ENCODE measurements at places on chromosomes 3 and 15. TPM values are rescaled to one million over a fixed set of nuclear protein-coding genes. Genes with fewer than 3 reads are reported as not detected.

HTD2 gene
- polyA plus RNA-seq, result 10.5 TPM

EFCC1 gene
- polyA plus RNA-seq, result 1.6 TPM

COL8A1 gene
- polyA plus RNA-seq, result 1.1 TPM

SAXO2 gene
- polyA plus RNA-seq, result 2.2 TPM

PPCDC gene
- 6.1 TPM for polyA plus RNA-seq

SV2B gene
- 3.0 TPM for polyA plus RNA-seq

GOLGA8M gene
- 1.8 TPM for polyA plus RNA-seq

GPR149 gene
- polyA plus RNA-seq, result 0.10 TPM

BCHE gene
- polyA plus RNA-seq, result 66.7 TPM

DNA sequence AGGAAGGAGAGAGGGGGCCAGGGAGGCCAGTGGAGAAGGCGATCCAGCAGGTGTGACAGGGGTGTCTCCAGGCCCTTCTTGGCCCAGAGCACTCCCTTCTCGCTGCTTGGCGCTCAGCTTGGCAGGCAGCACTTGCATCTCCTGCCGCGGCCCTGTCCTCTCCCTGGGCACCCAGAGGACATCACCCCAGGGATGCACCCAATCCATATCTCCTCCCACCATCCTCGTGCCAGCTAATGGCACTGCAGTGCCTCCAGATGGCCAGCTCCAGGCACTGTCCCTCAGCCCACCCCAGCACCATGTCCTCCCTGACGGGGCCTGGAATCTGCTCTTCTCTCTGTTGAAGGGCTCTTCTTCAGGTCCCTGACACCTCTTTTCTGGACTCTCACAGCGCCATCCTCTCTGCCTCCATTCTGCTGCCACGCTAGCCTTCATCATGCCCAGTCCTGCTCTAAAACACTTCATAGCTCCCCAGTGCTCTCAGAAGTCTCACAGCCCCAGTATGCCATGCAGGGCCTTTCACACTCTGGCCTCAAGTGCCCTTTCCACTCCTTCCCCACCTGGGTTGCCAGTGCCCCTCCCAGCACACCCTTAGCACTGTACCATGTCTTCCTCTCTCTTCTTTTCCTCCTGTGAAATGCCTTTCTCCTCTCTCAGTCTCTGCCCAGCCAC, 106.8 kb upstream of the SLC6A11 start:
- DNase-seq, result no peak

GRCh38 chr3:183782576-183783276, 42.7 kb downstream of the MAP6D1 start:
- DNase-seq, result no peak

- DNase-seq, result no peak
These were observed 136.7 kb upstream of the ADAMTS9 start for GRCh38 chr3:64824394-64824909.

GRCh38 chr15:95663156-95664100, 667.1 kb upstream of the NR2F2 start:
- no peak for DNase-seq

DNA sequence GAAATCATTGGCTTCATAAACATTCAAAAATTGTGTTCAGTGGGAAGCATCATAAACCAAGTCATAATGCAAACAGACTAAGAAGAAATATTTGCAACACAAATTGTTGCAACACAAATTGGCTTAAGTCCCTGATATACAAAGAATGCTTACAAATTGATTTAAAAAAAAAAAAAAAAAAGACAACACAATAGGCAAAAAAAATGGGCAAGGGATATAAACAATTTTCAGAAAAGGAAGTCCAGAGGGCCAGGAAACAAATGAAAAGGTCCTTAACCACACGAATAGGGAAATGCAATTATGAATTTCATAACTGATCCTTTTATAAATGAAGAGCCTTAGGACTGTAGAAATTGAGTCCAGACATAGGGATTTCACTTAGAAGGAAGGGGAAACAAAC, 98.9 kb downstream of the LRRK1 start:
- DNase-seq, result no peak

DNA sequence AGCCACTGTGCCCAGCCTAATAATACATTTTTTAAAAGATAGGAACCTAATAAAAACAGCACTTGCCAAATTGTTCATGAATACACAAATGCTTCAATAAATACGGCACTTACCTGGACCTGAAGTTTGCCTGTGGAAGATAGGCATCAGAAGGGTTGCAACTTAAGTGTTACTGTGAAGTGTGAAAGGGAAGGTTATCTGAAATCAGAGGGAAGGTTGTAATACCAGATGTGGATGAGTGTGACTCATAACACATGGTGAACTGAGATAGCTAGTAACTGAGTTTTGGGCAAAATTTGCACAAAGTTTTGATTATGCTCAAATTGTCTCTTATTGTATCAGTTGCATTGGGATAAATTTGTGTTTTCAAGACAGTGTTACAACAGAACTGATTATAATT, 68.0 kb downstream of the ATP11B start:
- no peak for DNase-seq

GRCh38 chr3:131972091-131972490, 62.7 kb downstream of the CPNE4 start:
- DNase-seq, result no peak

DNA sequence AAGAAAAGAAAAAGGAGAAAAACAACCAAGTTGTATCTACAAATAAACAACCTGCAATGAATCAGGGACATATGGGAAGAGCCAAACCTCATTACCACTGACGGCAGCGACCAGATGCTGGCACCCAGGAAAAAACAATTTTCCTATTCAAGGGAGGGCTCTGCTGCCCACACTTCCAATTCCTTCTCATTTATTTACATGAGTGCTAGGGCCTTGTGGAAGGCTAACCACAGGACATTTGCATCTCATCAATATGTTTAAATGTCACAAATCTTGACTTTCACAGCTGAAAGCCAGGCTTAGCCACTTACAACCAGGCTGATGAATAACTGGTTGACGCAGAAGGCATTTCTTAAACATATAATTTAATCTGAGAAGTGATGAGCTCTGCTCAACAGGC, 36.0 kb downstream of the RFTN1 start:
- DNase-seq, result no peak

DNA sequence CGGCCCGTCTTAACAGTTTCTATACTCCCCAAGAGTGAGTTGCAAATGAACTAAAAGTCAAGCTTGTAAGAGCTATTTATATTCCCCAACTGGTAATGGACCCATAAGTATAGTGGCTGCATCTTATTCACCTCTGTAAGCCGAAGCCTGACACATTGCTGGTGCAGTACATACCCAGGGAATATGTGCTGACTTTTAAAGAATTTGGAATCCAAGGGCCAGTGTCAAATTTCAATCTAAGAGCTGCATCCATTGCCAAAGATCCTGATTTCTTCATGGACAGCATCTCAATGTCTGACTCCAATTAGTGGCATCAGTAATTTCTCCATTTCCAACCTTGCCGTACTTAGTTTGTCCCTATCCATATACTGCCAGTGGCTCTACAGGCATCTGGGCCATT, 42.0 kb downstream of the FRMD4B start:
- no peak for DNase-seq

GRCh38 chr3:140247775-140248174, 312.8 kb downstream of the CLSTN2 start:
- no peak for DNase-seq

DNA sequence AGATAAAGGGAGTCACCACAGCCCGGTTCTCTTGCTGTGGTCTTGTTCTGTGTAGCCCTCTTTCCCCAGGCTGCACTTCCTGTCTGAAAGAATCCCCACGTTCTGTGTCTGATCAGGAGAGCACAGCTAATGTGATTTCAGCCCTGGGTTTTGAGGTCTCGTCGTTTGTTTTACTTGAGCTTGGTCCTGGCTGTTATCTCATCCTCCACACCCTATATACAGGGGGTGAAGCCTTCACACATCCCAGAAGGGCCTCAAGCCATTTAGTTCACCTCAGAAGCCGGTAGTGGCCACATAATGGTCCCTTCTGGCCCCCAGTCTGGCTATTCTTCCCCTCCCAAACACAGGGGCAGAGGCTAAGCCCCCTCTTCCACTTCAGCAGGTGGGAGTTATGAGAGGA, 115.6 kb downstream of the PDE8A start:
- no peak for DNase-seq

DNA sequence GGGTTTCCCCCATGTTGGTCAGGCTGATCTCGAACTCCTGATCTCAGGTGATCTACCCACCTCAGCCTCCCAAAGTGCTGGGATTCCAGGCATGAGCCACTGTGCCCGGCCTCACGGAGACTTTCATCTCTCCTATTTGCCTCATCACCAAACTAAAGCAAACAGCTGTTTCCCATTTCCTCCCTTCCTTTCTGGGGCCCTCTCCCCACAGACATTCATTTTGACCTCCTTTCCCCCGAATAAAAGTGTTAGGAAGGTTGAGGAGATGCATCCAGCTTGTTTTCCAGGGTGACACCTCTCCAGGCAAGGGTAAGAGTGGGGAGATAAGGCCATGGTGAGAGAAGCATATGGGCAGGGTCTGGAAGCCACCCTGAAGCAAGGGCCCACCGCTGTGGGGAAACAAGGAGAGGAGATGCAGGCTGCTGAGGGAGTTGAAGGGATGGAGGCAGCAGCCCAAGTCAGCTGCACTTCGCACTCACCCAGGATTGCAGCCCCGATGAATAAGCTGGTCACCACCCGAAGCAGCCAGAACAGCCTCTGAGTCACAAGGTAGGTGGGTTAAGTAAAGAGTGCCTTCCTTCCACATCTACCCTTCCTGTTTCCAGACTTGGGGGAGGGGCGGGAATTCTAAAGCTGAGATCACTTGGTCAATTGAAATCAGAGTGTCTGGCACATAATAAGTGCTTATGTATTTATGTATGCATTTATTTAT, 7.7 kb downstream of the DUOXA2 start:
- DNase-seq, result no peak

DNA sequence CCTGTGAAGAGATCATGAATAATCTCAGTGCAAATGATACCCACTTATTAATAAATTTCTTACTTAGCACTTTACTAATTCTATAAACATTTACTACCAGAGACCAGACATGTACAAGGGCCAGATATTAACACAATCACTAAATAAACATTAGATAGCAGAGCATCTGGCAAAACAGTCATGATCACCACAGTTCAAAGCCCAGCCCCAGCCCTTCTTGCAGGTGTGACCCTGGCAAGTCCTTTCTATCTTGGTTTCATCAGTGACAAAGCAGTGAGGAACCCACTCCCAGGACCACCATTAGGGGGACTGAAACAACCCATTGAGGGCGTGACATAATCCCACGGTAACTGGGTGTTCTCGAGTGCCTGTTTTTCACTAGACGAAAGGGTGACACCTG, 11.6 kb downstream of the ZXDC start:
- no peak for DNase-seq

DNA sequence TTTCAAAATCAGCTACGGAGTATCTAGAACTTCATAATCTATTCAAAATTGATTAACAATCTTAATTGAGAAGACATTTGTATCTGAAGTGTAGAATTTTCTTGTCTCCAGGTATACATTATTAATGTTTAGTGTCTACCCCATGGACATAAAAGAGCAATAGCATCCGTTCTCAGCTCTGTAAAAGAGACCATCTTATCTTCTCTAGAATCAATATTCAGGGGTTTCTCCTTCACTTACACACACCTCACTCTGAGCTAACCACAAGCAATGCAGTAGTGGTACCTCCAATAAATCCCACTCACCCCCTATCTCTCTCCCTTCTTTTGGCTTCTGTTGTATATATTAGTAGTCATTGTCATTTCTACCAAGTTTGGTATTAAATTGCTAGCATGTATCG, 16.2 kb downstream of the MBNL1 start:
- DNase-seq, result no peak

- no peak for DNase-seq
These were observed 6.4 kb upstream of the NFKBIZ start for GRCh38 chr3:101842935-101843330.

DNA sequence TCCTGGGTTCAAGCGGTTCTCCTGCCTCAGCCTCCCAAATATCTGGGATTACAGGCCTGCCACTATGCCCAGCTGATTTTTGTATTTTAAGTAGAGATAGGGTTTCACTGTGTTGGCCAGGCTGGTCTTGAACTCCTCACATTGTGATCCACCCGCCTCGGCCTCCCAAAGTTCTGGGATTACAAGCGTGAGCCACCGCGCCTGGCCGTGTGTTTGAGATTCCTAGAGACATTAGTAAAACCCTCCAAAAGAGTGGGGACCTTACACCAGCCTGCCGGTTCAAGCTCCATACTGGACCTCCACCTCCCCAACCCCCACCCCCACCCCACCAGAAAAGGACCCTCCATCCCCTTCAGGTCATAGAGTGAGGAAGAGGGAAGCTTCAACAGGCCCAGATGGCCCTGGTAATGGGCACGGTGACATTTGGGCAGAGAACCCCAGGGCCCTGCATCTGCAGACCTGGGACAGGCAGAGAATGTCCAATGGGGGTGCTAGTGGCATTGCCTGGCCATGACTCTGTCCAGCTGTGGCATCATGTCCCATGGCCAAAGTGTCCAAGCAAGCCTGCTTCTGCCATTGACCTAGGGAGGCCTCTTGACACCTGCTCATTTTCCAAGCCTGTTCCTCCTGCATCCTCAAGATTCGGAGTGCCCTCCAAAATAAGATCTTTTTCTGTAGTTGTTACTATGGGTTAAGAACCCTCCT, 108.9 kb upstream of the KLF13 start:
- no peak for DNase-seq

All from forelimb muscle (tissue), 1 donor.